ENCODE measurements at places on chromosomes 12 and 14. TPM values are rescaled to one million over a fixed set of nuclear protein-coding genes. Genes with fewer than 3 reads are reported as not detected.

ALDH1L2 gene
- 6.0 TPM for total RNA-seq

KIF5A gene
- total RNA-seq: 0.16 TPM

DNA sequence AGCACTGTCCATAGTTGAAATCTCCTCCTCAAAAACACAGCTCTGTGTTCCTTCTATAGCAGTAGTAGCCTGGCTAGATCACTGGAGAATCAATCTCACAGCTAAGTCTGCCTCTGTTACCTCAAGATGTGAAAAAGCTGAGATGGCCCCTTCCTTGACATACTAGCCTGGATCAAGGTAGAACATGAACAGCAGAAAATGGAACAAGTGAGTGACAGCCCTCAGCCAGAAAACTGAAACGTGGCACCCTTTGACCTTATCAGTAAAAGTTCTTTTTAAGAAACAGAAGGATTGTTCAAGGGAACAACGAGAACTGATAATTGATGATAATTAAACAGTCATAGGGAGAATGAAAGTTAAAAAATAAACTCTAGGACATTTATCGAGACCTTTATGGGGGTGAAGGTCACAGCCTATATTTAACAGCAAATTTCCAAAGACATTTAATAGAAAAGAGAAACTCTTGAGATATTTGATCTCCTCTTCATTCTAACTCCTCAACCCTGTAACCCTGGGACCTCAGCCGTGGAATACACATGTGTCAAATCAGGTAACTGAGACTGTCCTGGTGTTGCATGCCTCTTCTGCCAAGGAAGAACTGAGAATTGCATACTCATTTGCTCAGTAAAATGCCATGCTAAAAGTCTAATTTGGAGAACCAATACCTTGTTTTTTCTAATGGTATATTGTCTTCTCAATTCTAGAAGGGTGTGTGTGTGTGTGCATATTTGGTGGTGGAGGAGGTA lies 258.0 kb upstream of the ATP2B1 start:
- ATAC-seq: no peak

GRCh38 chr14:73180385-73180805 lies 44.1 kb downstream of the PSEN1 start:
- ATAC-seq: peak; percentile 87

RAPGEF3 gene
- total RNA-seq: 16.5 TPM

DNA sequence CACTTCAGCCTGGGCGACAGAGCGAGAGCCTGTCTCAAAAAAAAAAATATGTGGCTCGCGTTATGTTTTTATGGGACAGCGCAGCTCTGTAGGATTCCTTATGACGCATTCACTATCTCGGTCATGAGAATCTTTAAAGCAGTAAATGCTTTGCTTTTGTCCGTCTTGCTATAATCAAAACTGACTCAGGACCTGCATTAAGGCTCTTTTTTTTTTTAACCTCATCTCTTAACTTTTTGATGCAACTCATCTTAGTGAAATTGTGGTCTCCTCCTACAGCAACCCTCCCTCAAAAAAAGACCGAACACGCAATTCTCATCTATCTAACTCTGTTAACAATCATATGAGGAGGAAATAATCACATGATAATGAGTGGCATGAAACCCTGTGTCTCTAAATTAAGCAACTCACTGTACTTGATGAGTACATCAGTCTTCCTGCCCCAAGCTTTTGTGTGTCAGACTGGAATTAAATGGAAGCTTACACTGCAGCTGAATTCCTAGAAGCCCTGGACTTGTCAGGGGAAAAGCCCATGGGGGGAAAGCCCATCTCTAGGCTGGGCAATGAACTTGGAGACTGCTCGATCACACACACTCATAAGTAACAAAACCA lies 4.3 kb downstream of the P2RX4 start:
- peak; percentile 26 for ATAC-seq

DNA sequence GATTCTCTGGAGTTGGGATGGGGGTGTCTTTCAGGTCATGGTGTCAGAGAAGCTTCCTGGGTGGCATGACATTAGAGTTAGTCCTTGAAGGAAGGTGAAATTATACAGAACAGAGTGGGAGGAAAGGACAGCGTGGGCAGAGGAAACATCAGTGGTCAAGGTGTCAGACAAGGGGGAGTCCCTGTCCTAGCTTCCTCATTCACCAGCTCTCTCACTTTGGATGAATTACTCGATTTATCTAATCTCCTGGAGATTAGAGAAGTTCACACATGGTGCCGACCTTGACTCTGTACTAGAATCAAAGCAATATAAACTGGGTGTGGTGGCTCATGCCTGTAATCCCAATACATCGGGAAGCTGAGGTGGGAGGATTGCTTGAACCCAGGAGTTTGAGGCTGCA lies 492.9 kb downstream of the VRK1 start:
- ATAC-seq: no peak

- ATAC-seq: peak; percentile 97
Measured at GRCh38 chr14:22536853-22537338, 52.1 kb downstream of the DAD1 start.

- no peak for ATAC-seq
Measured at GRCh38 chr14:69930780-69931379, 51.7 kb downstream of the SMOC1 start.

- no peak for ATAC-seq
Measured at GRCh38 chr12:9864913-9865675, 4.1 kb downstream of the CLEC2B start.

ANKRD33 gene
- total RNA-seq: not detected

- no peak for ATAC-seq
Measured at GRCh38 chr14:71524320-71524982, 407.8 kb upstream of the RGS6 start.

AQP5 gene
- 1.3 TPM for total RNA-seq

DNA sequence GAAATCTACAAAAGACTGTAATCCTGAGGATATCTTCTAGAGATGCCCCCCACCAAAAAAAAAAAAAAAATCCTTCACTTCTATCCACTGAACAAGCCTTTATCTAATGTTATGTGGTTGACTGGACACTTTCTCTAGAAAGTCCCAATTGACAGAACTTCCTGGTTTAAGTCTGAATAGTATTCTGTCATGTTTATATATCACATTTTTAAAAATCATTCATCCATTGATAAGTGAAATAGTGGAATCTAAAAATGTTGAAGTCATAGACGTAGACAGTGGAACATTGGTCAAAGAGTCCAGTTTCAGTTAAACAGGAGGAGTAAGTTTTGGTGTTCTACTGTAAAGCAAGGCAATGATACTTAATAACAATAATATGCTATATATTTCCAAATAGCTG lies 297.0 kb downstream of the SSPN start:
- ATAC-seq: no peak

DNA sequence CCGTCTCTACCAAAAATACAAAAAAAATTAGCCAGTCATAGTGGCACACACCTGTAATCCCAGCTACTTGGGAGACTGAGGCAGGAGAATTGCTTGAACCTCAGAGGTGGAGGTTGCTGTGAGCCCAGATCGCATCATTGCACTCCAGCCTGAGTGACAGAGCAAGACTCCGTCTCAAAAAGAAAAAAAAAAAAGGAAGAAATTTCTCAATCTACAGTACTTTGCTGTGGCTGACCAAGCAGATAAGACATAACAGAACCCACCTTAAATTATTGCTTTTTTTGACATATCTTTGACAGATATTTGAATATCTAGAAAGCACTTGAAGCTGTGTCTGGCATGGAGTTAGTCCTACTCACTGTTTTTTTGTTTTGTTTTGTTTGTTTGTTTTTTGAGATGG lies 34.9 kb upstream of the HNF1A start:
- ATAC-seq: no peak

GRCh38 chr14:72000907-72001306 lies 68.7 kb downstream of the RGS6 start:
- no peak for ATAC-seq

GRCh38 chr12:90972226-90972625 lies 17.2 kb upstream of the CCER1 start:
- ATAC-seq: no peak

DNA sequence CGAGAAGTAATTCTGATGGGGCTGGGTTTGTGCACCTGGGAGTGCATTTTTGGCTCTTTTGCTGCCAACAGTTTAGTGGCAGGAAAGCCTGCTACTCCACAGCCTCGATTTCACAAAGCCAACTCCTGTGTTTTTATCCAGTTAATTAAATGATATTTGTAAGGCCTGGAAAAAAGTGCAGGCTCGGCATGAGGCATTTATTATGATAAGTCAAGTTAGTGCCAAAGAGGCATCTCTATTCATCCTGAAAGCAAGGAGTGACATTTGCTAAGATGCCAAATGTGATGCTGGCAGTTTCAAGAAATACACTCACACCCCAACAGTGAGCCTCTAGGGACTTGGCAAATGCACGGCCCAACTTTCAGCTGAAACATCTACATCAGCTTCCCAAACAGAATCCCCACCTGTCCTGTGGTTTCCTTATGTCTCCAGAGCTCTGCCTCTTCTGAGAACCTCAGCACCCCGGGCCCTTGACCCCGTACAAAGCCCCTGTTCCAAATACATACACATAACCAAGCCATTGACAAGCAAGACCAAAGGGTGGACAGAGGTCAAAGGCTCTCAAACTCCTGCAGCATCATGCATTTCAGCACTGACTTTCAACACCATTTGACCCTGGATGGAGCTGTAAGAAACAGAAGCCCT lies 955.1 kb upstream of the TMEM132C start:
- ATAC-seq: no peak

KRT72 gene
- not detected for total RNA-seq

SDR9C7 gene
- 26.0 TPM for total RNA-seq

- ATAC-seq: no peak
Measured at GRCh38 chr14:74985028-74985310, 17.8 kb upstream of the EIF2B2 start.

DNA sequence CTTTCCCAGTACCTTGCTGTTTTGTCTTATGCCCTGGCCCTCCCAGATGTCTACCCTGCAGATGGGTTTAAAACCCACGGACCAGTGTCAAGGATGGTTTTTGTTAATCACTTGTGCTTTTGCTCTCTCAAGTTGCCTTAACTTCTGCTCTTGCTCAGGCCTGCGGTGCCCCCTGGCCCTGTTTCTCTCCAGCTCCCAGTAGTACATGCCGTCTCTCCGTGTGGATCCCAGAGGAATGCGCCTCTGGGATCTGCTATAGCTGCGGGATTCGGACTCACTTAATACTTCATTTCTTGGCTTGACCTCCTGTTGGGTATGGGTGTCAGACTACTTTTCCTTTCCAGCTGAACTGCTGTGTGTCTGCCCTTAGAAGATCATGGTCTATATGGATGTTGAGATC lies 14.5 kb downstream of the PLEKHG3 start:
- no peak for ATAC-seq

DNA sequence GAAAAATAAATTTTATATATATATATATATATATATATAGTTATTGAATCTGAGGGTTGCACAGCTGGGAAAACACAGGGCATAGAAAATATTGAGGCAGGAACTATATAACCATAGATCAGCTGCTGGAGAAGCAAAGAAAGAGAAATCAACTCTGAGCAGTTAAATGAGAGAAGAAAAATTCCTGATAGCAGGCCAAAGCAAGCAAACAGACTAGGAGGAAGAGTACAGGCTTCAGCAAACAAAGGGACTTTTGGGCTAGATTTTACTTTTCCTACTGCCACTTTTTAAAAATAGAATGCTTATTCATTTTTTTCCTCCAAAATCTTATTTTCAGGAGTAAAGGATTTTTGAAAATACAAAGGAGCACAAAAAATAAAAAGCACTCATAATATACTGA lies 216.0 kb upstream of the PRKD1 start:
- no peak for ATAC-seq

CDCA3 gene
- total RNA-seq: 13.9 TPM

- ATAC-seq: no peak
Measured at GRCh38 chr12:95859344-95859816, 628 bp downstream of the SNRPF start.

- peak; percentile 46 for ATAC-seq
Measured at GRCh38 chr12:47636908-47637780, 68.7 kb downstream of the RPAP3 start.

DNA sequence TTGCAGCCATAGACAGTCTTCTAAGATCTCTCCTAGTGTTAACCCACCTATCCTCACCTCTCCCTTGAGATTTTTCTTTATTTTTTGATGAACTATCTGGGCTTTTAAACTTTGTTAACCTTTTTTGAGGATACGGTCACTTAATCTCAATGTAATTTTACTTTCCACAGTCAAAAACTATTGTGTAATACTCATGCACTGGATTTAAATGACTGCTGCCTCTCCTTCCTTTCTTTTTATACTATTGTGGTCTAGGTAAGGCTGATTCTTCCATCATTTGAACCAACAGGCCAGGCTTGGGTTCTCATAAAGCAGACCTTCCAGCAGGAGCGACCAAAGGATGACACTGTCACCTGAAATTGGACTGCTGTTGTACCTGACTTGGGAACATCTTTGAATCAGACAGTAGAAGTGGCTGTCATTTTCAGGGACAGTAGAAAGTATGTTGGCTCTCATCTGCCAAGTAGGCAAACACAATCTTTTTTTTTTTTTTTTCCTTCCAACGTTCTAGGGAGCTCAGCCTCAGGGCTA lies 689 bp upstream of the PDE3A start:
- no peak for ATAC-seq

DNA sequence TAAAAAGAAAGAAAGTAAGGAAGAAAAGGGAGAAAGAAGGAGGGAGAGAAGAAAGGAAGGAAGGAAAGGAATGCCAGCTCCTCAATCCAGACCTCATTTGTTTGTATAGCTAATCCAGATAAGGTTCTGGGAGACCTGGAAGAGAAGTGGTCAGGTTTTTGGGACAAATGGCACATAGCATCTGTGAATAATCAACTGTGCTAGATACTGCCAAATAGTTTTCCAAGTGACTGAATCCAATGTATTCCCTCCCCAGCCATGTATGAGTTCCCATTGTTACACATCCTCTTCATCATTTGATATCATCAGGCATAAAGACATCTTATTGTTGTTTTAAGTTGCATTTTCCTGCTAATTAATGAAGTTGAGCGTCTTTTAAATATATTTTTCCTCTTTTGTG lies 18.6 kb upstream of the PTGR2 start:
- ATAC-seq: no peak

- no peak for ATAC-seq
Measured at GRCh38 chr12:31308116-31308515, 17.8 kb downstream of the SINHCAF start.

ASPG gene
- 59.2 TPM for total RNA-seq

DNA sequence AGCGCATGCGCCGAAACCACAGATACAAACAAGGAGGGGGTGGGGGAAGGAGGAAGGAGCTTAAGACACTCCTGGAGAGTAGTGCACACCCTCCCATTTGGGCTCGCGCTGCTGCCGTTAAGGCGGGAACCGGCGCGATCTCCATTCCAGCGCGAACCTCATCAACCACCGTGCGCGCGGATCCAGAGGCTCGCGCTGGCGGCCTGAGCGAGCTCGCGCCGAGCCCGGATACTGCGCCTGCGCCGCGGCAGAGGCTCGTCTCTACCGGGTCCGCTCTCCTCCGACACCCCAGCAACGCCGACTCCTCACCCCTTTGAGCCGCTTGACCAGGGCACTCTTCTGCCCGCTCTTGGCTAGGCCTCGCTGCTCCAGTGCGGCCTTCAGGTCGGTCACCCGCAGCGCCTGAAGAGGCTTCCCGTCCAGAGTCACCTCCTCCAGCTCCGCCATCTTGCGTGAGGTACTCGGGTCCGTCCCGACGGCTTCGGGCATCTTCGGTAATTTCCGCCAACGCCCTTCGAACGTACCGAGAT lies at the start of gene ACIN1:
ACIN1 (minus strand) TSS at position 471 of the 530 bp plus-strand sequence; CDS start at position 447, 24 bp downstream.
- peak; percentile 64 for ATAC-seq

GPR68 gene
- 11.6 TPM for total RNA-seq

Measured in esophagus mucosa (tissue), 1 donor.